Inflammatory macrophage (primary cell): ENCODE measurements at places on chromosomes 12 and 14.

GRCh38 chr14:103517174-103517566 is 5.5 kb downstream of the CKB start:
- no peak for DNase-seq

DNA sequence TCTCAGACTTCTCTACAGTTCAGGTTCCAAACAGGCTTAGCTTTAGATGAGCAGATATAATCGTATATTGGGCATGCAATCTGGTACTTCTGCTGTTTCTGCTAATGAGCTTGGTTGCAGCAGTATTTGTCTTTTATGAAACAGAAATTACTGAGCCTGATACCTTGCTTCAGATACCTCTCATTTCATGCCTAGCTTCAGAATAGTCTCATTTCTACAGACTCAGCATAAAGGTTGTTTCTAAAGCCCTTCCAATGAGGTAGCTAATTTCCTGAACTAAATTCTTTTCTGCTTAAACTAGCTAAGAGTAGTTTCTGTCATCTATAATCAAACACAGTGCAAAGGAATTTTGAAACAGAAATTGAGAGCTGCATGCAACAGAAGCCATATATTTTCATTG is 275.0 kb upstream of the KITLG start:
- no peak for DNase-seq

- DNase-seq, result peak; percentile 34
Observed at GRCh38 chr12:96036765-96037455, 1.5 kb upstream of the LTA4H start.

GRCh38 chr14:64463195-64463594 is 2.1 kb upstream of the AKAP5 start:
- DNase-seq, result no peak

- no peak for DNase-seq
Observed at GRCh38 chr12:104941454-104941853, 16.6 kb downstream of the SLC41A2 start.

DNA sequence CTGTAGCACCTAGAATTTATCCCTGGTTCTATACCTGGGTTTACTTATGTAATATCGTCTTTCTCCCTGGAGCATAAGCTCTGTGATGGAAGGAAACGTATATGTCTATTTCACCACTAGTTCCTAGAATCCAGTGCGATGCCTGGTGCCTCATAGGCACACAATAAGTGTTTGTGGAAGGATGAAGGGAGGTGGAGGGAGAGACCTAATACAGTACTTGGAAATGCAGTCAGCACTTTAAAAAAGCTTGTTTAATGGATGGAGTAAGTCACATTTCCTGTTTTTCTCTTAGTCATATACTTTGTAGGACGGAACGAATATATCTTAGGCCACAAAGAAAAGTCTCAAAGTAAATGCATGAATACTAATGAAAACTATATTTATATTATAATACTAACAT is 186.5 kb upstream of the HMGA2 start:
- DNase-seq, result no peak

GRCh38 chr12:39919790-39920189 is 186.1 kb downstream of the SLC2A13 start:
- DNase-seq, result no peak

GRCh38 chr14:102796661-102797190 is 19.5 kb downstream of the TRAF3 start:
- DNase-seq, result no peak

- no peak for DNase-seq
Observed at GRCh38 chr14:71932229-71932981, at the start of gene RGS6. RGS6 (plus strand) TSS chr14:71932429.

- no peak for DNase-seq
Observed at GRCh38 chr14:73859145-73859544, 7.5 kb downstream of the PTGR2 start.

DNA sequence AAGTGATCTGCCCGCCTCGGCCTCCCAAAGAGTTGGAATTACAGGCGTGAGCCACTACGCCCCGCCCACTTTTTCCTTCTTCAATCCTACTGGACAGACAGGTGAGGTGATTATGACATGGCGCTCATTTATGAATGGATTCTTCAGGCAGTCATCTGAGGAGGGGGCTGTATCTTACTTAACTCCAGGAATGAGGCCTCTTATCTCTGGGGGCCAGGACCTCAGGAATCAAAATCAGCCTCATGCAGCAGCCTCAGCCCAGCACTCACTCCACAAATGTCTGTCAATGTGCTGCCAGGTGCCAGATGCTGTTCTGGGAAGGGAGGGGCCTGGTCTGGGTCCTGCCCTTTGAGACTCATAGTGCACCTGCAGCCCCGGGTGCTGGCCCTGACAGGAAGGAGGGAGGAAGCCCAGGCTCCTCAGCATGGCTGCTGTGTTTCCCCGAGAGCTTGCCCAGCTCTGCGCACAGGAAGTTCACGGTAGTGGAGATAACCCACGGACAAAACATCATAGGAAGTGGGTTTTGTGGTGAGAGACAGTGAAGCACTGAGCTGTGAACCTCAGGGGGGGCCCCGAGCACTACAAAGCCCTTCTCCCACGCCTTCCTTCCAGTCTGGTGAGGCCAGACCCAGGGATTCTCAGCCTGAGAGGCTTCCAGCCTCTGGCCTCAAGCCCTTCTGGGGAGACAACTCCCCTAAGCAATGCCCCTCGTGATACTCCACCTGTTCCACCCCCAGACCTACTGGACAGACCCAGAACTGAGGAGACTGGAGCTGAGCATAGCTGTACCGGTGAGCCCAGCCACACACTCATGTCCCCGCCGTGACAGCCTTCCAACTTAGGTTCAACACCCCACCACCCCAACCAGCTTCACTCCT is 22.3 kb downstream of the GALNT6 start:
- DNase-seq, result peak; percentile 93

GRCh38 chr12:6540181-6540877 is 6.0 kb downstream of the GAPDH start:
- DNase-seq, result peak; percentile 67

DNA sequence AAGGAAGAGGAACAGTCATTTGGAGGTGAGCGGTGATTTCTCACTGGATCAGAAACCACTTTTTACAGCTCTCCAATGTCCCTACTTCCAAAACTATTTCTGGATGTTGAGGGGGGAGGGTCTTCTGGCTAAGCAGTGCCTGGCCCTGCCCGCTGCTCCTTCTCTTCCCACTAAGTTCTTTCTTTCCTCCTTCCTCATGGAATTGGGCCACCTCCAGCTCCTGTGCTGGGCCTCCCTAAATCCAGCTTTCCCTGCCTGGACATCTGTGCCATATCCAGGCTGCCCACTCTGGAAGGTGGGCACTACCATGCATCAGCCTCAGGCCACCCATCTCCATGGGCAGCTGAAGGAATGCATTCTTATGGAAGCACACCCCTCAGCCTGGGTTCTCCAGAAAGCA is 11.5 kb downstream of the DHRS2 start:
- no peak for DNase-seq

DNA sequence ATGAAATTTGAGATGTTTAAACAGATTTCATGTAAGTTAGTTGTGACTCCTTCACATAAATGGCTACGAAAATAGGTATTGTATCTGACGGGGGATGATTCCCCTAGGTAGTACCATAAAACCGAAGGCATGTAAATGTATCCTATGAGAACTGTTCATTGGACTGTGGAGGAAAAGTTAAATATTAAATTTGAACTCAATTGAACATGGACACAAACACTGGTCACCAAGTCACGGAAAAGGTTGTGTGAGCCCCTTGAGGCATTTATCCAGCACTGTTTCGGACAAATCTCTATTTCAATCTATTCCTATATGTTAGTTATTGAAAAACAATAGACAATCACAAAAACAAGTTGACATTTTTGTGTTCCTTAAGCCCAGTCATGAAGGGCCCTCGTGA is 1014.3 kb upstream of the NOVA1 start:
- DNase-seq, result no peak

DNA sequence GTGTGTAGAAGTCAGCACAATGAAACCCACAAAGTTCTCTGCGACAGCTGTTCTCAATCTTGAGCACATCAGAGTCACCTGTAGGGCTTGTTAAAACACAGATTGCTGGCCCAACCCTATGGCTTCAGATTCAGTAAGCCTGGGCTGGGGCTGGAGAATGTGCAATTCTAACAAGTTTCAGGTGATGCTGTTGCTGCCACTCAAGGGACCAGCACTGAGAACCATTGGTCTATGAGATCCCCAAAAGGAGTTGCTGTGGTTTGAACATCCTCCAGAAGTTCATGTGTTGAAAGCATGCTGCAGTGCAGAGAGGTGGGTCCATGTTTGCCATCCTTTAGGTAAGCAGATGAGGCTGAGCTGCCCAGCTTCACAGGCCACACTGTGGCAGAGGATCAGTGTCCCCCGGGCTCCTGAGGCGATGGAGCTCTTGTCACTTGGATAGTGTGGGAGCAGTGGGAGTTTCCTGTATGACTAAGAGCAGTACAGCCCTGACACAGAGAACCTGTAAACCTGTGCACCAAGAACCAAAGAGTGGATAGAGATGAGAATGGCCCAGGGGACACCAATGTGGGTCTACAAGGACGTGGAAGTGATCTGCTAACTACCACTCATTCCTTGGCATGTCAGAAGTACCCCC is 8.0 kb upstream of the RTRAF start:
- no peak for DNase-seq

DNA sequence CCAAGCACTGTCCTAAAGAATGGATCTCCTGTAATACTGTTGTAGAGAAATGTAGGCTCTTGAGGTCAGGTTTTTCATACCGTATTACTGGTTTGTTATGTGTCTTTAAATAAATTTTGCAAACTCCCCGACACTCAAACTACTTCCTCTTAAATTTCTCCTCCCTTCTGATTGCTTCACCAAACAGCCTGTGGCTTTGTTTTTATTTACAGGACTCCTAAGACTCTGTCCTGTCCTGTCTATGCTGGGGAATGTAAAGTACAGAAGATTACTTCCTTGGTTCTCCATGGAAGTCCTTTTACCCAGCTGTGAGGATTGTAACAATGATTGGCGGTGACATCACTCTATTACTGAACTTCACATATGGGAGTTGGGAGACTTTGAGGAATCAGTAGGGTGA is 873.5 kb downstream of the DIO2 start:
- DNase-seq, result no peak
